ENCODE measurements at places on chromosomes 6 and 20.

- DNase-seq, result no peak
These were observed 671 bp downstream of the CDH4 start for GRCh38 chr20:61252601-61253263.

GRCh38 chr20:60009826-60010616 is 51.8 kb downstream of the CDH26 start:
- no peak for DNase-seq

DNA sequence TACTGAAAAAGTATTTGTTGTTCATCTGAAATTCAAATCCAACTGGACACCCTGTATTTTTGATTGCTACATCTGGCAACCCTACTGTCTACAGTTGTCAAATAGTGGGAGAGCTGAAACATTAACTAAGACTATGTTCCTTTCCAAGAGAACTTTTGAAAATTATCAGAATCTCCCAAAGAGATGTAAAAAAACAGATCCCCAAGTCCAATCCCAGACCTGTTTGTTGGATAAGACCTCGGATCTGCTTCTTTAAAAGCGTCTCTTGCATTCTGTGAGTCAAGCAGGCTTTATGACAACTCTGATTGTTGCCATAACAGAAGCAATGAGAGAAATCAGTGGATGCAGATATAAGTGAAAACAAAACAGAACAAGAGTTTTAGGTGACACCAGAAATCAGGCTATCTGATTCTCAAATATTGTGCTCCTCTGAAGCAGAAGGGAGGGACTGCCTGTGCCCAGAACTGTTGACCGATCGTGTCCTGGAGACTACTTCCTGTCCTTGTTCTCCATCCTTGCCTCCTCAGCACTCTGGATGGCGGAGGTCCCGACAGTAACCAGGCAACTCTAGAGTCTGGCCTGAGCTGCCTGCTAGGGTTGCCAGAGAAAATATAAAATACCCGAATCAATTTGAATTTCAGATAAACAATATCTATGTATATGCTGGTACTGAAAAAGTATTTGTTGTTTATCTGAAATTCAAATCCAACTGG is 853.8 kb downstream of the MAFB start:
- DNase-seq, result no peak

GRCh38 chr6:109036574-109037294 is 57.9 kb downstream of the SESN1 start:
- DNase-seq, result no peak

DNA sequence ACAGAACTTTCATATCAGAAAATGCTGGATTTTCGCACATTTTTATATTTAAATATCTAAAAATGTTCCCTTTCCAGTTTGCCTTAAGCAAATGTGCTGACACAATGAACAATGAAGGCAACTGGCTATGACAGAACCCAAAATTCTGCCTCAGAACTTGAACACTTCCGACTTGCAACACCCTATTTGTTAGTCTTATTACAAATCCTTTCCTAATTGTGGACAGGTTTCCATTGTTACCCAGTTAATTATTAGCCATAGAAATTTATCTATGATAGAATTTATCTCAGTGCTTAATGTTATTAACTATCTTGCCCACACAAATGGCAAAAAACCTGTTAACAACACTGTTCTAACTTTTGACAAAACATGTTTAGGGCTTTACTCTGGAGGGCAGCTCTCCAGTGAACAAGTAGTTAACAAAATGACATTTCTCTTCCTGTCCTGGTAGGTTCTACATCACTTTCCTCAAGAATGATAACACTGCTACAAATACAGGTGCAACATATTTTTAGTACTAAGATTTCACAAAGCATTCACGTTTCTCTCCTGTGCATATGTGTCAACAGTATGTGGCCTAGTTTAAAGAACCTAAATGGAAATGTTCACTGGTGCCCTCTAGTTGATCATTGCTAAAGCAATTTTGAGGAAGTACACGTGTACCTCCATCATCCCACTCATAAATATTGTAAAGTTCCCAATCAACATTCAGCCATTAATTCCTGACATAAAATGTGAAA is 58.4 kb downstream of the HIVEP2 start:
- DNase-seq, result no peak
